Occipital lobe (tissue), 3 donors: ENCODE measurements at places on chromosomes 1 and 21. TPM values are rescaled to one million over a fixed set of nuclear protein-coding genes. Genes with fewer than 3 reads are reported as not detected.

DNA sequence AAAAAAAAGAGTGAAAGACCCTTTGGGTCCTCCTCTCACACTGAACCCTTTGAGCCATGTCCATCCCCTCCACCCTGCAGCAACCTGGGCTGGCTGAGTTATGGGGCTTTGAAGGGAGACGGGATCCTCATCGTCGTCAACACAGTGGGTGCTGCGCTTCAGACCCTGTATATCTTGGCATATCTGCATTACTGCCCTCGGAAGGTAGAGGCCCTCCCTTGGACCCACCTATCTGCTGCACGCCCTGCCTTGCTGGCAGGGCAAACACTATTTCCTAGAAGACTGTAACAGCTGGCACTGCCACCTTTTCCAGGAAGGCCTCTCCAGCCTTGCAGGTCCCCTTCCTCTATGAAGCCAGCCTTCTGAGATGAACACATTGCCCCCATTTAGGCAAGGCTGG is 1.1 kb downstream of the SLC50A1 start:
- DNase-seq, result no peak

- DNase-seq, result no peak
Observed at GRCh38 chr21:45294509-45295291, 7.0 kb upstream of the POFUT2 start.

- DNase-seq, result no peak
Observed at GRCh38 chr1:21287905-21288514, 2.3 kb downstream of the ECE1 start.

GRCh38 chr1:86156566-86157455 is at the start of gene COL24A1:
TSS of gene COL24A1 (minus strand) at chr1:86156772. CDS start at chr1:86156396, 376 bp downstream.
- peak; percentile 21 for DNase-seq

- no peak for DNase-seq
Observed at GRCh38 chr1:33082575-33083108, 1.7 kb downstream of the AZIN2 start.

DNA sequence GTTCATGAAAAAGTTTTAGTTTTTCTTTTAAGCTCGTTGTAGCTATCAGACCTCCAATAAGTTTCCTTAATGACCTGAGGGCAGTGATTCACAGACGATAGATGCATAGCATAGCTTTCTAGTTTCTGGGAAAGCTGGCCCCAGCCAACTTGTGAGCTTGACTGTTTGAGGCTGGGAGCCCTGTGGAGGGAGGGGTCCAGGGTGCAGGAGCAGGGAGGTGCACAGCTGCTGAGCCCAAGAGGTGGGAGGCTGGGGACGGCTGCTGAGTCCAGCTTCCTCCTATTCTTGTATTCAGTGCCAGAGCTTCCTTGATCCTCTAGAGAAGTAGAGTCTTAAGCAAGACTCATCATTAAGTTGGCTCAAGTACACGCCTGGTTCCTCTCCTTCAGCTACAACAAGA is 11.0 kb upstream of the AVPR1B start:
- DNase-seq, result no peak

DNA sequence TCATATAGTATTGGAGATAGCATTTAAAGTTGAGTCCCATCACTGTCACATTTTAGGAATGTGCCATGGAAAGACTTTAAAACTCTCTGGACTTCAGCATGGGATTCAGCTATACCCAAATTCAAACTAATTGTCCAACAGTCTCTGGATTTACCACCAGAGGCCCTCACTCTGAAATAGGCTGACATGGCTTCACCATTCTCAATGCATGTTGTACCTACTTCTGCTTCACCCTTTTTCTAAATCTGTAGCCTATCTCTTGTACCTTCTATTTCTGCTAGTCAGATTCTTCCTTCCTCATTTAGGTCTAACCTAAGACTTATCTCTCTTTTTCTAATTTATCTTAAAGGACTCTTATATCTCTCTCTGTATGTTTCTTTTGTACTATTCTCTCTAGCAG is 512.7 kb upstream of the ZRANB2 start:
- no peak for DNase-seq

DNA sequence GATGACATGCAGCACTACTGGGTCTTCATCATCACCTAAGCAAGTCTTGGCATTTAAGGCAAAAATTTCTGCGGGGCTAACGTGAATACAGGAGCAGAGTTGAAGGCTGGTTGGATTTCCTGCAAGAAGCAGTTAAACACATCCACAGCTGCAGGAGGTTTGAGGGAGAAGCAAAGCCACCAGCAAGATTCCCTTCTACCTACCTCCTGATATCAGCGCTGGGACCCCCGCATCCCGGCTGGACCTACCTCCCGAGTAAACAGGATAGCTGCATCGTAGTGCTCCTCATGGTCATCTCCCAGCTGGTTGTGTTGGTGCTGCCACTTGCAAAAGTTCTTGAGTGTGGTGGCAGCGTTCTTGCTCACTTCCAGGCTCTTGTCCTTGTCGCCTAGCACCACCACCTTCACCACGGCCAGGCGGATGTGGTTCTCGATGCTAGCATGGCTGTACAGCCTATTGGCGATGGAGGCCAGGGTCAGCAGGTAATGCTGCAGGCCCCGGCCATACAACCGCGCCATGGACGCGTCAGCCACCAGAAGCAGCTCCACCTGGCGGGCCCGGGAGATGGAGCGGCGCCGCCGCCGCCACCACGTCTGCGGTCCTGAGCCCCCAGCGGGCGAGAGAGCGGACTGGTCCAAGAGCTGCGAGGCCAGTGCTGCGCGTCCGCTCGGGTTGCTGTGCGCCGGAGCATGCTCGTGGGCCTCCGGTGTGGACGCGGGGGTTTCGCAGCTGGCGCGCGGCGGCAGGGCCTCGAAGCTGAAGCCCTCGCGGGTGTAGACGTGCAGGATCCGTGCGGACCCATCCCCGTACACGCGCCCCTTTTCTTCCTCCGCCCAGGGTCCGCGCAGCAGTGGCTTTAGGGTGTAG is 1.6 kb downstream of the ADAMTS5 start:
- DNase-seq, result no peak

Gene CDCA8
- 0.31 TPM for total RNA-seq

Gene RNF19B
- 37.9 TPM for total RNA-seq

Gene GLIS1
- total RNA-seq, result not detected

Gene CXADR
- total RNA-seq, result 372 TPM
